Osteocyte (in vitro differentiated cells): ENCODE measurements at places on chromosomes 3 and 15. TPM values are rescaled to one million over a fixed set of nuclear protein-coding genes. Genes with fewer than 3 reads are reported as not detected.

Gene GTF2E1
- total RNA-seq: 17.2 and 19.3 TPM in 2 replicates

Gene RLBP1
- not detected in 2 replicates for total RNA-seq

DNA sequence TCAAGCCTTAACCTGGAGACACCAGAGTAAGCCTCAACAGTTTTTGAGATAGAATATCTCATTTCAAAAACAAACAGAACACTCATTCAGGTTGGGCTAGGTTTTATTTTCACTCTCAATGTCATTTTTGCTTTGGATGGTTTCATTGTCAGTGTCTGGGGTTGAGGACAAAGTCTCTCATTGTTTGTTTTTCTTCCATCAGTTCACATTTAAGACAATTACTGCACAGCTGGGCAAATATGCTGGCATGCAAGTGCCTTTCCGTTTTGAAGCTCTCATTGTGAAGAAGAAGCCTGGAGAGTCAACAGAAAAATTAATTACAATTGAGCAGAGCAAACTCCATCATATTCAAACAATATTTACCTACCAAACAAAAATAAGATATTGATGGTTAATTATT lies 1050.0 kb downstream of the TBL1XR1 start:
- no peak overlapping the region for H3K27ac ChIP-seq
- peaks cover 2% of the 10 kb centered on the region for H3K4me1 ChIP-seq
- no peaks in the 10 kb centered on the region for H3K36me3 ChIP-seq

Gene THSD4
- 4.5 and 5.7 TPM in 2 replicates for total RNA-seq

GRCh38 chr3:169453256-169454059 lies 210.1 kb downstream of the MECOM start:
- DNase-seq: no peak
- no peaks in the 10 kb centered on the region for H3K4me1 ChIP-seq
- H3K36me3 ChIP-seq: no peaks in the 10 kb centered on the region
- no peak overlapping the region for H3K27ac ChIP-seq
- H3K27me3 ChIP-seq: no peaks in the 10 kb centered on the region

DNA sequence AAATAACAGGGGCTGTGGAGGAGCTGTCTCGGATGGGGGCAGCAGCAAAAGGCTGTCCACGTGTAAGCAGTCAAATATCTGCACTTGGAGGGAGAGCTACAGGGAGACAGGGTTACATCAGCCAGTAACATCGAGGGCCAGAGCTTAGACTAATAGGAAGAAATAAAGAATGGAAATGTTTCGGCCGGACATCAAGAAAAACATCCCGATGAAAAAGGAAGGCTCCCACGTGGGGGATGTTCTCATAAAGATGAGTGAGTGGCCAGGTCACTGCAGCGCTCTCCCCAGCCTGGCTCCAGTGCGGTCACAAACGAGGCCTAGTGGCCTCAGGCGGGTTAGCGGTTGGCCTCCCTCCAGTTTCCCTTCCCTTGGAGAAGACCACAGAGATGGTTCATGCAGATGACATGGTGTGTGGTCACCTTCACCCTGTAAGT lies 56.1 kb upstream of the WNT5A start:
- no peaks in the 10 kb centered on the region for H3K4me1 ChIP-seq
- no peaks in the 10 kb centered on the region for H3K36me3 ChIP-seq
- H3K27ac ChIP-seq: no peak overlapping the region
- no peak for DNase-seq
- no peak overlapping the region for H3K4me3 ChIP-seq

DNA sequence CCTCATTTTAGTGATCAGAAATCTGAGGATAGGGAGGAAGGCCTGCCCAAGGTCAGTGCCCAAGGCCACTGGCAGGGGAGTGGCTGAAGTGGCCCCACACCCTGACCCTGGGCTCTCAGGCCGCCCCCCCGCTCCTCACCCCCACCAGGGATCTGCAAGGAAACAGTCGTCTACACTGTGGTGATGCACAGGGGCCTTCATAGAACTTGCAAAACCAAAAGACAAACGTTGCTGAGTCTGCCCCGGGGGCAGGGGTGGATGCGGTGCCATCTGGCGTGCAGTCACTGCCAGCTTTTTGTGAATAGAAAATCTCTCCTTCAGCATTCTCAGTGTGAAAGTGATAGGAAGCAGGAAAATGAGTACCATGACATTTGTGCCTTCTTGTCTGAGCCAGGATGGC lies 41.3 kb downstream of the WHAMM start:
- H3K4me1 ChIP-seq: peaks cover 8% of the 10 kb centered on the region
- peak; percentile 65 for DNase-seq
- no peaks in the 10 kb centered on the region for H3K27me3 ChIP-seq

GRCh38 chr3:63864008-63864964 lies 619 bp downstream of the ATXN7 start:
- DNase-seq: no peak
- no peaks in the 10 kb centered on the region for H3K27me3 ChIP-seq
- H3K4me1 ChIP-seq: peaks cover 22% of the 10 kb centered on the region
- H3K36me3 ChIP-seq: peaks cover 2% of the 10 kb centered on the region
- H3K4me3 ChIP-seq: peak overlapping the region; percentile 75

- H3K36me3 ChIP-seq: no peaks in the 10 kb centered on the region
- H3K4me1 ChIP-seq: no peaks in the 10 kb centered on the region
- no peak for DNase-seq
- H3K27me3 ChIP-seq: peaks cover 1% of the 10 kb centered on the region
- no peak overlapping the region for H3K4me3 ChIP-seq
- H3K27ac ChIP-seq: no peak overlapping the region
Measured at GRCh38 chr15:68022061-68022460, 32.1 kb upstream of the PIAS1 start.

- H3K4me1 ChIP-seq: peaks cover 57% of the 10 kb centered on the region
- no peaks in the 10 kb centered on the region for H3K27me3 ChIP-seq
- no peak for DNase-seq
Measured at GRCh38 chr15:67116742-67117141, 51.3 kb downstream of the SMAD3 start.

Gene GABRA5
- not detected in 2 replicates for total RNA-seq

Gene ACKR4
- 0.42 and 0.64 TPM in 2 replicates for total RNA-seq

Gene ALDH1A2
- 0.48 and 0.78 TPM in 2 replicates for total RNA-seq

DNA sequence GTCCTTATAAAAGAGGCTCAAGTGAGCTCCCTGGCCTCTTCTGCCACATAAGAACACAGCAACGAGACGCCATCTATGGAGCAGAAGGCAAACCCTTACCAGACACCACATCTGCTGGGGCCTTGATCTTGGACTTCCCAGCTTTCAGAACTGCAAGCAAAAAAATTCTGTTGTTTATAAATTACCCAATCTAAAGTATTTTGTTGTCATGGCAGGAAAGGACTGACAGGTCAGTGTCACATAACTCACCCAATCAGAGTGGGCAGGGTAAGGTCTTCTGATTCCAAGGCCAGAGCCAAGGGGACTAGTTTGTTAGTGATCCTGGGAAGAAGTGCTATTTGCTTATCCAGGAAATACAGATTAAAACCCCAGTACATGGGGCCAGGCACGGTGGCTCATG lies 98.9 kb downstream of the HMG20A start:
- no peak overlapping the region for H3K27ac ChIP-seq
- H3K4me3 ChIP-seq: no peak overlapping the region
- H3K27me3 ChIP-seq: no peaks in the 10 kb centered on the region
- peaks cover 9% of the 10 kb centered on the region for H3K4me1 ChIP-seq
- no peak for DNase-seq
- H3K36me3 ChIP-seq: no peaks in the 10 kb centered on the region

DNA sequence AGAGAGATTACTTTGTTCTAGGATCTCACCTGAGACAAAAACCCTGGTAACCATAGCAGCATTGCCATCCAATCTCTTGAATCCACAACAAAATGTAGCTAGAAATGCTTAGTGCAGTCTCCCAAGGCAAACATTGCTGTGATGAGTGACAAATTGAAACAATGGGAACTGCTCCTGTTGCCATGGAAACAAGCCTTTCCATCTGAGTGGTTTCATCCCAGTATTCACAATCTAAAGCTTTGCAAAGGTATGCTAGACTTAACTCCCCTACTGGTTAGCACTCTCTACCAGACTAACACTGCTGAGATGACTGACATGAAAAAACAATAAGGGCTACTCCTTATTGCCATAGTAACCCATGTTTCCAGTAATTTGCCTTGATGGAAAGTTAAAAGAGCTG lies 172.6 kb upstream of the CNTN3 start:
- H3K36me3 ChIP-seq: no peaks in the 10 kb centered on the region
- H3K27ac ChIP-seq: no peak overlapping the region
- no peaks in the 10 kb centered on the region for H3K4me1 ChIP-seq
- H3K4me3 ChIP-seq: no peak overlapping the region

DNA sequence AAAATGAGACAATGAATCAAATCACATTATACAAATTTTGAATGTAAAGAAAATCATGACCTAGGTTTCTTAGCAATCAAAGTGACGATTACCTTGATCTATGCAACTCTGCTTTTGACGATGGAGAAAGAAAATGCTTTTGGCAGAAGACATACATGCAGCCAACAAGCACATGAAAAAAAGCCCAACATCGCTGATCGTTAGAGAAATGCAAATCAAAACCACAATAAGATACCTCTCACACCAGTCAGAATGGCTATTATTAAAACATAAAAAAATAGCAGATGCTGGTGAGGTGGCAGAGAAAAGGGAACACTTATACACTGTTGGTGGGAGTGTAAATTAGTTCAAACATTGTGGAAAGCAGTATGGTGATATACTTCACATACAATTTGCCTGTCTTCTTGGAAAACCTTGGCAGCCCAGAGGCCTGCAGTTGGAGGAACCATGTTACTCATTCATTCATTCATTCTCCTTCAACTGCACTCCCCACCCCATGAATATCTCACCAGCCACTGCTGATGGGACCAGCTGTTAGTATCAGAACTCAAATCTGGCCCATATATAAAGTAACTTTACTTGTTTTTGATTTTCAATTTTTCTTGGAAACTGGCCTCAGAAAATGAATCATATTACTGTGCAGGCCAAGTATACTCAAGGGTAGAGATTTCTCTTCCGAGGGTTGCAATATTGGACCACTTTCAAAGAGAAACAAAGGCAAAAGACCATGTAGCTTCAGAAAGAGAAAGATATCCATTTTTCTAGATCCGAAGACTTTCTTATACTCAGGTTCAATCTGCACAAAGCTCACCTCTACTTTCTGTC lies 358.6 kb upstream of the ARHGEF26 start:
- peaks cover 15% of the 10 kb centered on the region for H3K27me3 ChIP-seq
- no peaks in the 10 kb centered on the region for H3K4me1 ChIP-seq
- no peak overlapping the region for H3K27ac ChIP-seq
- no peak overlapping the region for H3K4me3 ChIP-seq
- no peak for DNase-seq

DNA sequence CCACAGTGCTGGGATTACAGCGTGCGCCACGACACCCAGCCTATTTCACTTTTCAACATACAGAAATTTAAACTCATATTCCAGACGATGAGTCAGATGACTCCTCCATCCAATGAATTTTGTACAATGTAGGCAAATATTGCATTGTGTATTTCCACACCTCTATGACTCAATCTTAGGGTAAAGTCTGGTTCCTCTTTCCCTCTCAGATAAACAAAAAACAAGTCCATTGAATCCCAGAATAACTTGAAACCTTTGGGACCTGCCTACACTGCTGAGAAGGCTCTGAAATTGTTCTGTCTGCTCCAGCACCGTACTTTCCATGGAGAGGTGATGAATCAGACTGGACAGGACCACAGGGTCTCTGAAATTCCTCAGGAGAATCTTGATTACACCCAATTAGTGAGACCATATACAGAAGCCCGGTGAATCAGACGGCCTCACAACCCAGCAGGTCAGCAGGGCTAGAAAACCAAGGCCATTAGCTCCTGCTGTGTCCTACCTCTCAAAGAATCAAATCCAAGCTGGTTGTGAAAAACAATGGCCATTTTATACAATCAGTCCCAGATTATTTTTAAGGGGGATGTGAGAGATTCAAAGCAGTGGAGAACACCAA lies 112.6 kb downstream of the ERC2 start:
- DNase-seq: no peak
- no peaks in the 10 kb centered on the region for H3K36me3 ChIP-seq
- H3K27ac ChIP-seq: no peak overlapping the region
- H3K4me1 ChIP-seq: no peaks in the 10 kb centered on the region

DNA sequence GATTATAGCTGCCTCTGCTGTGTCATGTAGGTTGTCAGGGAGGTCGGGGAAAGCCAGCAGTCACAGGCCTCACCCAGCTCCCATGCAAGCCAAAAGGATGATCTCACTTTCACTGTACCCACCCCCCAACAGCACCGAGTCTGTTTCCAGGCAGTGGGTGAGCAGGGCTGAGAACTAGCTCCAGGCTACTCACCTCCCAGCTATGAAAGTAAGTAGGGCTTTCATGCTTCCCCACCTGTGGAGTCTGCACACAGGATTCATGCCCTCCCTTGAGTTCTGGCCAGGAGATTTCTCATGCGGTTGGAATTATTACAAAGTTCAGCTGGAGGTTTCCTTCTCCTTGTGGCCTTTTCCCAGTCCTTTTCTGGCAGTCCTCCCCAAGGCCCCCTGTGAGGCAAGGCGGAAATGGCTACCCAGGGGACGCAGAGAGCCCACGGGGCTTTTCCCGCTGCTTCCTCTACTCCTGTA lies 356.2 kb downstream of the SV2B start:
- H3K36me3 ChIP-seq: no peaks in the 10 kb centered on the region
- H3K4me1 ChIP-seq: no peaks in the 10 kb centered on the region
- DNase-seq: no peak
- no peaks in the 10 kb centered on the region for H3K27me3 ChIP-seq
- H3K27ac ChIP-seq: no peak overlapping the region

DNA sequence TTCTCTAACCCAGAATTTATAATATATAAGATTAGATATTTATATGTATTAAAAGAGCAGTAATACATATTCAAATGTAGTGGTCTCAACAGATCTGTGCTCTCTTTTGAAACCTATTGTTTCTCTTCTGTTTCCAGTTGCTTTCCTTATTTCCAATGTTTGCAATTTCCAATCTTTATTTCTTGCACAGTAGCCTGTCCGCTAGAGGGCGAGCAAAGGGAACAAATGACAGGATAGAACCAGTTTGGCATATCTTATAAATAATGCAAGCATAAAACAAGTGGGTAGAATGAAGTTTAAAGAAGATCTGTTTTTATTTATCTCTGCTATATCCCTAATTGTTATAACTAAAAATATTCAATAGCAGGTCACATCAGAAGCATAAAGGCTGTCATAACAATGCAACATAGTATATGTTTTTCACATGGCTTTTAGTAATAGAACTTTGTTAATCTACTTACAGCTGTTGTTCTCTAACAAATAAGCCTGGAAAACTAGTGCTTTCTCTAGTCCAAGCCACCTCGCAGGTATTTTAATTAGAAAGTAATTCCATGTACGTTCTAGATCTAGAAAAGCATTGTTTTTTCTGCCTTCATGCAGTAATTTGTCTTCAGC lies 15.1 kb upstream of the TCAIM start:
- no peak overlapping the region for H3K27ac ChIP-seq
- peaks cover 42% of the 10 kb centered on the region for H3K27me3 ChIP-seq
- DNase-seq: no peak
- no peak overlapping the region for H3K4me3 ChIP-seq
- H3K4me1 ChIP-seq: no peaks in the 10 kb centered on the region
- H3K36me3 ChIP-seq: no peaks in the 10 kb centered on the region

GRCh38 chr3:54654776-54655175 lies 273.1 kb downstream of the LRTM1 start:
- H3K4me1 ChIP-seq: no peaks in the 10 kb centered on the region
- peak; percentile 21 for DNase-seq
- H3K4me3 ChIP-seq: no peak overlapping the region
- no peaks in the 10 kb centered on the region for H3K27me3 ChIP-seq
- no peak overlapping the region for H3K27ac ChIP-seq
- H3K36me3 ChIP-seq: no peaks in the 10 kb centered on the region

Gene FBXL2
- total RNA-seq: 16.0 and 20.4 TPM in 2 replicates

- no peaks in the 10 kb centered on the region for H3K27me3 ChIP-seq
- no peaks in the 10 kb centered on the region for H3K36me3 ChIP-seq
- H3K4me1 ChIP-seq: peaks cover 26% of the 10 kb centered on the region
- H3K4me3 ChIP-seq: no peak overlapping the region
- no peak for DNase-seq
- H3K27ac ChIP-seq: no peak overlapping the region
Measured at GRCh38 chr3:56060521-56061278, 407.6 kb downstream of the ERC2 start.
